ENCODE measurements at places on chromosomes 1 and 21.
A peak's percentile ranks its signal among the peaks of the same experiment; 100 is the strongest.

DNA sequence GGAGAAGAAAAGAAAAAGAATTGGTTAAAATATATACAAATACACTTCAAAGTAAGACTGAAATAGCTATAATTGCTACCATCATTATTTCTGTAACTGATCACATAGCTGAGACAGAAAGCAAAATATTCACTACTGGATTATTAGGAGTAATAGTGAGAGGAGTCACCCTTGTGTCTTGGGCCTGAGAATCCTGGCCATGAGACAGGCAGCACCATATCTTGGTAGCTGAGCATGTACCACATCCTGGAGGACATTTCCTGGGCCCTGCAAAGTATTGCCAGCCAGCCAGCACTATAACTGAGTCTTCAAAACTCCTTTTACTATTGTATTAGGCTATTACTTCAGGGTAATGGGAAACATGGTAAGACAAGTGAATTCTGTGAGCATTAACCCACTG is 63.5 kb downstream of the C1orf185 start:
- DNase-seq, result no peak

DNA sequence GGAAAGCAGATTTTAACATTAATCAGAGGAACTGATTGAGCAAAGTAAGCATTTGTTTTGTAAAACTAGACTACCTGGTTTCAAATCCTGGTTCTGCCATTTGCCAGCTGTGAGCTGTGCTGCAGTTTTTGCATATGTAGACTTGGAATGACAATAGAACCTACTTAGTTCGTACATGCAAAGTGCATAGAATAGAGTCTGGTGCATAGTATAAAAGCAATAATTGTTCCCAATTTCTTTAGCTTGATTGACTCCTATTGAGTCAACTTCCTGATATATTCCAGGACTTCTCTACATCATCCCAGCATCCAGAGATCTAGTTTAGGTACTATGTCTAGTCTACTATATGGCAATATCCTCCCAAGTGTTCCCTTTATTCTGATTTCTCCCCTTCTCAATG is 144.4 kb upstream of the FGGY start:
- no peak for DNase-seq

- no peak for DNase-seq
Measured at GRCh38 chr21:34333121-34333739, 30.6 kb upstream of the KCNE2 start.

DNA sequence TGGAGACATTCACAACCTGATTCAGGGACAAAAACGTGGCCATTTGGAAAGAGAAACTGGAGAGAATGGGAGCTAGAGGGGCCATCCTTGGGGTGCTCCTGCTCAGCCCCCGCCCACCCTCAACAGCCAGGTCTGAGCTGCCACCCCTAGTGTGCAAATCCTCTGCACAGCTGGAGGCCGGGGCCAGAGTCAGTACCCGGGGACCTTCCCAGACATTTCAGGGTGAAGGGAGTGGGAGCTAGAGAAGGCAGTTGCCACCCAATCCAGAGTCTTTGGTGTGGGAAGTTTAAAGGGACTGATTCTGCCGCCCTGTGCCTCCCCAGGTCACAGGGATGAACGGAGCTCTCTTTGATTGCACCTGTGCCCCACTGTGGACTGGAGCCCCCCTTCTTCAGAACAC is 397.4 kb downstream of the MATN1 start:
- DNase-seq, result peak; percentile 18

DNA sequence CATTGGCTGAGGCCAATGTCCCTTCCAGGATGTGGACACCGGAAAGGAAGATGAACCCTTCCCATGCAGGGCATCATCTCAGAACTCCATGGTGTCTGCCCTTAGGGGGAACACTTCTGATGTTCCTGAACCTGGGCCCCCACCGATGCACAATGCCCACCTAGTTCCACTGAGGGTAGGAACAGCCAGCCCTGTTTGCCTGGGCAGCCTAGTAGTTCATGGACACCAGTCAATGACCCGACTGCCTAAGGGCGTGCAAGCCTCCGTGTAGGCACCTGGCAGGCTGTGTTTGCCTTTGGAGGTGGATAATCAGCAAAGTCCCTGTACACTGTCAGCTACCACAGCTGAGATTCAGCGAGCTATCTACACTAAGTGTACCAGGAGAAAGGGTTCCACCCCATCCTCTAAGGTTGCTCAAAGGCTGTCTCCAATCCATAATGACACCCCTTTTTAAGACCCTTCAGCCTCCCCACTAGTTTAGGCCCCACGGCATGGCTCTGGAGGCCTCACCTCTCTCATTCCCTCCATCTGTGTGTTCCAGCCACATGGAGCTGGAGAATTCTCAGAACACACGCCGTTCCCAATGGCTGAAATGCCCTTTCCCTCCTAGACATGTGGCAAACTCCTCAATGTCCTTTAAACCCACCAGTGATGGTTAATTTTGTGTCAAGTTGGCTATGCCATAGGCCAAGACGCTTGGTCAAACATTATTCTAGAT is 124.8 kb upstream of the EDN2 start:
- no peak for DNase-seq
